ENCODE measurements at places on chromosomes 3 and 15.

- no peak for DNase-seq
Observed at GRCh38 chr15:51879555-51879954, 50.1 kb downstream of the TMOD3 start.

DNA sequence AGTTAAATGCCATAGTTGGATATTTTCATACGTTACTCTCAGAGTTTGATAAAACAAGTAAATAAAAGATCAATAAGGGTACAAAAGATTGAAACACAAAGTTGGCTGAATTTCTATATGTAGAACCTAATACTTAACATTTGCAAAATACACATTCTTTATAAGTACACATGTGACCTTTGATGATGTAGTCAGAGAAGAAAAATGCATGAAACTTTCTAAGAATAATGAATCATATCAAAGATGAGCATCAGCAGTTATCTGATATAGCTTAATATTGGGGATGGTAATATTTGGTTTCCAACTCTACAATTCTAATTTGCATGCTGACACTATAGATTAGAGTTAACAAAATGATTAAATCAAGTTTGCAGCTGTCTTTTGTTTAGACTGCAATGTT, 188.0 kb upstream of the TGFBR2 start:
- DNase-seq: no peak

DNA sequence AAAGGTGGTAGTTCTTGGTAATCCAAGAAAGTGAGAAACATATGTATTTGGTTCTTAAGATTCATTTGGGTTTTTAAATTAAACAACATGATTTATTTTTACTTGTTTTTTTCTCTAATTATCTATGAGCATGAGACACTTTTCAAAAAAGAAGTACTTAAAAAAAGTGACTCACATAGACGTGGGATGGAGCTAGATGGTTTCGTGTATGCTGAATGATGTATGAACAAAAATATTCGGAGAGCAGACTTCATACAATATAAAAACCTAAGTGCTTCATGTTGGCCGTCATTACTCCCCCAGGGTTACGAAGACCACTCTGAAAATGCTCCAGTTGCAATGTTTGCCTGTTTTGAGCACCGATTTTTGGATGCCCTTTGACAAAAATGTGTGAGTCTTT, 90.9 kb downstream of the RORA start:
- DNase-seq: no peak

GRCh38 chr3:146796078-146796477, 190.9 kb upstream of the PLSCR5 start:
- DNase-seq: no peak

DNA sequence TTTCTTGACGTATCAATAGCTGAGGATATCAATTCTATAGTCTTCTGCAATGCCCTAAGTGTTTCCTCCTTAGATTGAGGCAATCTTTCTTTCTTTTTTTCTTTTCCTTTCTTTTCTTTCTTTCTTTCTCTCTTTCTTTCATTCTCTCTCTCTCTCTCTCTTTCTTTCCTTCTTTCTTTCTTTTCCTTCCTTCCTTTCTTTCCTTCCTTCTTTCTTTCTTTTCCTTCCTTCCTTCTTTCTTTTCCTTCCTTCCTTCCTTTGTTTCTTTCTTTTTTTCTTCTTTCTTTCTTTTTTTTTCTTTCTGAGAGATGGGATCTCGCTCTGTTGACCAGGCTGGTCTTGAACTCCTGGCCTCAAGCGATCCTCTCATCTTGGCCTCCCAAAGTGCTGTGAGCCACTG, 10.0 kb upstream of the DNAAF4 start:
- no peak for DNase-seq

DNA sequence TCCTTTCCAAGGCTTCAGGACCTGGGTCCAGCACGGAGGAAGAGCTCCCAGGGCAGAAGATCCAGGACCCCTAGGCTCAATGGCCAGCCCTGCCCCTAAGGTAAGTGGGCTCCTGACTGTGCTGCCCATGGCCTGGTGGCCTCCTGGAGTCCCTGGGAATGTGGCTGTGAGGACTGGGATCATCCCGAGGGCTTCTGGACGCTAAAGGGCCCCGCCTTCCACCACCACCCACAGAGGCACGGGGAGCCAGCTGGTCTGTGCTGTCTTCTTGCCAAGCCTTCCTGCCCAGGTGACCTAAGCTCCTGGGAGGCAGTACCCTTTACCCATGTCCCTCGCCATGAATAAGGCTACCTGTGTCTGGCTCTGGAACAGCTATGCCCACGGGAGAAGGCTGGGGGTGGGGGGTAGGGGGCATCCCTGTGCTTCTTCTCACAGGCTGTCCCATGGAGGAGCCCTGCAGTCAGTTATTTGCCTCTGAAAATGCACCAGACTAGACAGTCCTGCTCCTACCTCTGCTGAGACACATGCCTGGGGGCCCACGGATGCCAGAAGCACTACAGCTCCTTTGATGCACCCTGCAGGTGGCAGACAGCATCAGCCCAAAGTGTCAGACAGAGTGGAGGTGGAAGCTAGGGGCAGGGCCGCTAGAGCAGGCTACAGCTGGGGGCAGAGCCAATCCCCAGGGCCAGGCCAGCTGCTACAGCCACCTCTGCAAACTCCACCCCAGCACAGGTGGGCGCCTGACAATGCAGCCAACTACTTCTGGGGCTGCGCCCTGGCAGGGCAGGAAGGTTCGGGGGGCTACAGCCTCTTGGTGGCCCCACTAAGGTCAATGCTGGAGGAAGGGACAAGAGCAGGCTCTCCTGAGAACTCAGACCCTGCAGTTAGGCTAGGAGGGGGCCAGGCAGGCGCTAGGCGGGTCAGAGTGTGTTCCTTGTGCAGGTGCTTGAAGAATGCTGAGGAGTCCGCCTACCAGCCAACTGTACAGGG, 90.9 kb downstream of the SEC22A start:
- no peak for DNase-seq

GRCh38 chr3:73848173-73848906, 223.6 kb upstream of the PDZRN3 start:
- peak; percentile 2 for DNase-seq

GRCh38 chr3:157512534-157512933, 9.3 kb upstream of the VEPH1 start:
- DNase-seq: no peak

GRCh38 chr3:39075910-39076309, 24.1 kb downstream of the WDR48 start:
- no peak for DNase-seq

- DNase-seq: no peak
Observed at GRCh38 chr3:25428789-25429335, 799 bp downstream of the RARB start.

DNA sequence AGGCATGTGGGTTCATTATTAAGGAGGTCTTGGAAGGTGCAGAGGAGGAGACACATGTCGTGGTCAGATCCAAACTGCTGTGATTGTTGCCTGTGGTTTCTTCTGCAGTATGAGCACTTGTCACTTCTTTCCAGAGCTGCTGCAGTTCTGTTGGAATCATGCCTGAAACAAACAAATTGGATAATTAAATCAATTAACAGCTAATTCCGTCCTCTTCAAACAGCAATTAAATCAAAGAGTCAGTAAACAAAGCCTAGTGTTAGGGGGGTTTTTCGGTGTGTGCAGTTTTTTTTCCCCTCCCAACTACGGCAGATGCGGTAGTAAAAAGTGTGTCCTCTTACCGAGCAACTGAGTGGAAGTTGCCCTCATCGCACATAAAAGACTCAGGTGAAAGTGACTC, 542.2 kb downstream of the FOXP1 start:
- no peak for DNase-seq

DNA sequence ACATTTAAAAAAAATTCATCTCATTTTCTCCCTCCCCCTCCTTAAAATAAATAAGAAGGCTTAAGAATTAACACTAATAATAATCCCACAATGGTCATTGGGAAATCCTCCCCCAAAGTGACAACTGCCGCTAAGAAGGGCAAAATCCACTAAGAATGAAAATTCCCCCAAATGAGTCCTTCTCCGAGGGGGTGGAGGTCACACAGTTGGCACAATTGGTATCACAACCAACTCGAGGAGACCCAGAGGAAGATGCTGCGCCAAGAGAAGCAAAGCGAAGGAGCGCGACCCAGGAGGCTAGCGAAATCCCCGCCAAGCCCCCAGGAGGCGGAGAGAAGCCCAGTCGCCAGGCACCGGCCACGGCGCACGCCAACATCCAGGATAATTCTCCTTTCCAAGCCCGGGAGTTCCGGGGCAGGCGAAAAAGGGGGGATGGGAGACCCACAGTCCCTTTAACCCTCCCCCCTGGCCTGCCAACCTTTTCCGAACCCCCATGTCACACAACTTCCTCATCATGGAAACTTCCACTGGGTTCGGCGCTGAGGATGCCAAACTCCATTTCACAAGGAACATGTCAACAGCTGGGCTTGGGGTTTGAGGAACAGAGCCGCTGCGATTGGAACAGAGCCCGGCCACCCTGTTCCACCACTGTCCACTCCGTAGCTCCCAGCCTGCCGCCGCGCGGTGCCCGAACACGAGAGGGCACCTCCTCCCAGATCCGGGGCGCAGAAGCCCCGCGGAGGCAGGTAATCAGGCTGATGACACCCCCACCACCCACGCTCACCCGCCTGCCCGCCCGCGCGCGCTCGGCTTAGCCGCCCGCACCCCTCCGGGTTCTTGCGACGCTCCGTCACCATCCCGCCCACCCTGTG, 668 bp downstream of the THRB start:
- DNase-seq: no peak

DNA sequence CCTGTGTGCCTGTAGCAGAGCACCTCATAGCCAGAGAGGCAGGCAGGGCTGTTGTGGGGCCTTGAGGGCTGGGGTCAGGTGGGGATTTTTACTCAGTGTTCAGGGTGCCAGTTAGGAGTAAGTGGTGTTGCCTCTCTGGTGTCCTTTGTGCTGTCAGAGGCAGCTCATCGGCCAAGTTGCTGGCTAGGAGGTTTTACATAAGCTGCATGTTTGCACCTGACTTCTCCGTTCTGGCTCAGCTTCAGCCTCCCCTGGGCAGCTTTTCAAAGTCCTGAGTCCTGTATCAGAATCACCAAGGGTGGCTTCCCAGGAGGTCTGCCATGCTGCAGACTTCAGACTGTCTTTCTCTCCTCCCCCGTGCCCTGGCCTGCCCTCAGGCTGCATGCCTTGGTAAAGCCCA, 242.6 kb upstream of the TPM1 start:
- no peak for DNase-seq

- no peak for DNase-seq
Observed at GRCh38 chr3:139755551-139755950, 77.8 kb upstream of the NMNAT3 start.

DNA sequence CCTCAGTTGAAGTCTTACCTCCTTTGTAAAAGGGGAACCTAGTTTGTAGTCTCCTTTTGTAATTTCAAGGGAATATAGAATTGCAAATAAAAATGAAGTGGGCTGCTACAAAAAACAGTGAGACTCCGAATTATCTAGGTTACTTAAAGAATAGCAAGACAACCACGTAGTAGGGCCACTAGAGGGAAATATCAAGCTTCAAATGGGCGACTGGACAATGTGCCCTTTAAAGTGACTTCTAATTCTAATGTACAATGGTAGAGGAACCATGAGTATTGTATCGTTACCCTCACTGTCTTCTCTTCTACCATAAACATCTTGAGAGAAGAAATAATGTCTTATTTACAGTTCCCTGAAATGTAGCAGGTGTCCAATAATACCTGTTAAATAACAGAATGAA, 56.3 kb downstream of the TP63 start:
- no peak for DNase-seq

DNA sequence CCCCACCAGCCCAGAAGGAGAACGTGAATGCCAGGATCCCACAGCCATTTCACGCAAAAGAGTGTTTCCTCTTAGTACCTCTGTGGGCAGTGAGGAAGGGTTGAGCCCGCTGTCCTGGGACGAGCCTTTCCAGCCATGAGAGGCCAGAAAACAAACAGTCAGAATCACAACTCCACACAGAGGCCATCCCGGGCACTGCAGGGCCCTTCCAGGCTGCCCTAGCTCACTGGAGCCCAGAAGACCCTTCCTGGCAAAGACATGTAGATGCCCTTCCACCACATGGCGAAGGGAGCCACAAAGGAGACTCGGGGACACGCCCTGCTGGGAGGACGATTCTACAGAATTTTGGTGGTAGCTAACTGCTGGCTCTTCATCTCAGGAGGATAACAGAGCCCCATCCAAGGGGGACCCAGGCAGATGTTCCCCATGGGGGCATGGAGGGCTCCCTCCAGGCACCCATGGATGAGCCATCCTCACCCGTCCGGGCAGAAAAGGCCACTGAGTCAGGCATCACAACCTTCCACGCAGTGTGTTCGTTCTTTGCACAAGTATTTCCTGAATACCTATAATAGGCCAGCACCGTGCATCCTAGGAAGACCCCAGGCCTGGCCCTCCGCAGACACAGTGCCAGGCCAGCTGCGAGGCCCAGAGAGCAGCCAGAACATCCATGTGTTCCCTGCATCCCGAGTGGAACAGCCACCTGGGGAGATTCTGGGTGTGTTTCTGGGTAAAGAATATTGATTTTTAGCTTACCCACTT, 47.2 kb downstream of the SLC12A8 start:
- no peak for DNase-seq

GRCh38 chr3:5039585-5039984, 60.3 kb downstream of the BHLHE40 start:
- DNase-seq: no peak

GRCh38 chr3:111765136-111765535, 93.9 kb upstream of the PHLDB2 start:
- no peak for DNase-seq

DNA sequence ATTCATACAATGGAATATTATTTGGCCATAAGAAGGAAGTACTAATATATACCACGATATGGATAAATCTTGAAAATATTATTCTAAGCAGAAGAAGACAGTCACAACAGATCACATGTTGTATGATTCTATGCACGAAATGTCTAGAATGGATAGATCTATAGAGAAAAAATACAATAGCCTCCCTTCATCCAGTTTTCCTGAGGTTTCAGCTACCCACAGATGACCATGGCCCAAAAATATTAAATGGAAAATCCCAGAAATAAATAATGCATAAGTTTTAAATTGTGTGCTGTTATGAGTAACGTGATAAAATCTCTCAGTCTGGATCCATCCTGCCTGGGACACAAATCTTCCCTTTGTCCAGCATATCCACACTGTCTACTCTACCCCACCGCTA, 162.2 kb upstream of the ST8SIA2 start:
- no peak for DNase-seq

DNA sequence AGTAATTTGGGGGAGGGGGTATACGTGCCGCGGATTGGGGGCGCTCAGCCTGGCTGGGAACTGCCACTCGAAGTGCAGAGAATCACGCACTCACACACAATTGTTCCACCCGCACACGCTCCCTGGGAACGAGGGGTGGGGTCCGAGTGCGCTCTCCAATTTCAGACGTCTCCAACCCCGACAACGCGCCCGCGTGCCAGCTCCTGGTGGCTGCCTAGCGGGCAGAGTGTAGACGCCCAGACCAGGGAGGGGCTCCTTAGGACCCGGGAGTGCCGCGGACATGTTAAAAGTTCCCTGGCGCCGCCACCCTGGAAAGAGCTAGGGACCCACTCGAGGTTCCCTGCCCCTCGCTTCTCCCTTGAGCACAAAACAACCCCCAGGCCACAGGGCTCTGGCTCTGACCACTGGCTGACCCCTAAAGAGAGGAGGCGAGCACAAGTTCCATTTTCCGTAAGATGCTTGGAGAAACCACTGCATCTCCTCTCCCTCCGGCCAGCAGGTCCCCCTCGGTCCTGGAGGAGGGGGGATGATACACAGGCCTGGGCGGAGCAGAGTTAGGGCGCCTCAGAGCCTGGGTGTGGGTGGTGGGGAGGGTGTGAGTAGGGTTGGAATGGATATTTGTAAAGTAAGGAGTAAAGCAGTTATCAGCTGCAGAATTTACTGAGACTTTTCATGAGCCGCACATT, 894 bp upstream of the ANKRD63 start:
- DNase-seq: no peak

Measured in NCI-H1092 (cell line).